ENCODE measurements at places on chromosomes 3 and 15.

DNA sequence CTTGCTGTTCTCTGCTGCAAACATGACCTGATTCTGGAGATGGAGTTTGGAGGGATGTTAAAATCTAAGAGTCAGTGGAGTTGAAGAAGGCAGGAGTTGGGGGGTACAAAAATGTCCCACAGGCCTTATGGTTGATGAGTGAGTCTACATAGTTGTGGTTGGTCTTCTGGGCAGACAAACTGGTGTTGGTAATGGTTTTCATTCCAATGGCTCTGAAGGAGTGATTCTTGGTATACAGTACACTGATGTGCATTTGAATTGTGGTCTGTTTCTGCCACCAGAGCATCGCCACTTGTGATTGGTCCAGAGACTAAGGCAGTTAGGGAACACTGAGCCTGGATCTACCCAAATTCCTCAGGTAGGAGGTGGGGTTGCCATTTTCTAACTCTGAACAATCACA lies 514.1 kb upstream of the CFAP20DC start:
- DNase-seq: no peak

- DNase-seq: no peak
Measured at GRCh38 chr15:68310804-68311463, 33.4 kb downstream of the FEM1B start.

DNA sequence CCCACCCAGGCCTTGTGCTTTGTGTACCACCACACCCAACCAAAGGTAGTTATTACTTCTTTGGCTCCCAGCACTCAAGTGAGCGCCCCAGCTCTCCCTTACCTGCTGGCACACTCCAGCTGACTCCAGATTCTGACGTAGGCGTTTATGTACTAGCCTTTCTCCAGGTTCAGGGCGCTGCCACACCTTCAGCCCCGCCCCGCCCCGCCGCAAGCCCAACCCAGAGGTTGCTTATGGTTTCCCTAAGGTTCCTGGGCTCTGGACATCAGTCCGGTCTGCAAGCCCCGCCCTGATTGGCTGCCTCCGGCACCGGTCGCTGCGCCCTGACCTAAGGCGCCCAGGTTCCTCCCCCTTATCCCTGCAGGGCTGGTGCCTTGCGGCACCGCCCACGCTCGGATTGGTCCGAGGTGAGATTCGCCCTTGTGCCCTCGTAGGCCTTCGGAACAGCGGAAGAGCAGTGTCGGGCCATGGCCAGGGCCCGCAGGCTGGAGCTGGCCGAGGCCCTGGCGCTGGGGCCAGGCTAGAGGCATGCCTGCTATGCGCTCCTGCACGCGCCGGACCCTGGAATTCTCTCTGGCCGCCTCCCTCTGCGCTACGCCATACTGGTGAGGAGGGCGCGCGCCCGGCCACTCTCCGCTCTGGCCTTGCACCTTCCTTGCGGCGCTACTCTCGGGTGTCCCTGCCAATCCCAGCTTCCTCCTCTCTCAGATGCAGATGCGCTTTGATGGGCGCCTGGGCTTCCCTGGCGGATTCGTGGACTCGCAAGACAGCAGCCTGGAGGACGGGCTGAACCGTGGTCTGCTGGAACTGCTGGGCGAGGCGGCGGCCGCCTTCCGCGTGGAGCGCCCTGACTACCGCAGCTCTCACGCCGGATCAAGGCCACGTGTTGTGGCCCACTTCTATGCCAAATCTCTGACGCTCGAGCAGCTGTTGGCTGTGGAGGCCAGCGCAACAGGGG lies 19.8 kb upstream of the NUDT16 start:
- no peak for DNase-seq

DNA sequence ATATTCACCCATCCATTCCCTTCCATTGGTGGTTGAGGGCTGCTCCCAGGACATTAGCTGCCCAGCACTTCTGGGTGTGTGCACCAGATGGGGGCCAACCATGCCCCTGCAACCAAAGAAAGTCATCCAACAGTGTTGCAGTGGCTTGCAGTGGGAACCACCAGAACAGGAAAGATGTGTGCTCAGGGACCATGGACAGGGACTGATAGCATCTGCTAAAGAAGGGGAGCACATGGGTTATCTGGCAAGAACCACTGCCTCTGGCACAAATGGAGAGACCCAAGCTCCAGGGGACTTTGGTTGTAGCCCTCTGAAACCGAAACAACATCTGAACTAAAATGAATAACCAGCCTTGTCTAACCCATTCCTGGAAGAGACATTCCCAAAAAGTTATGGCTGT lies 8.1 kb downstream of the DCLK3 start:
- no peak for DNase-seq

DNA sequence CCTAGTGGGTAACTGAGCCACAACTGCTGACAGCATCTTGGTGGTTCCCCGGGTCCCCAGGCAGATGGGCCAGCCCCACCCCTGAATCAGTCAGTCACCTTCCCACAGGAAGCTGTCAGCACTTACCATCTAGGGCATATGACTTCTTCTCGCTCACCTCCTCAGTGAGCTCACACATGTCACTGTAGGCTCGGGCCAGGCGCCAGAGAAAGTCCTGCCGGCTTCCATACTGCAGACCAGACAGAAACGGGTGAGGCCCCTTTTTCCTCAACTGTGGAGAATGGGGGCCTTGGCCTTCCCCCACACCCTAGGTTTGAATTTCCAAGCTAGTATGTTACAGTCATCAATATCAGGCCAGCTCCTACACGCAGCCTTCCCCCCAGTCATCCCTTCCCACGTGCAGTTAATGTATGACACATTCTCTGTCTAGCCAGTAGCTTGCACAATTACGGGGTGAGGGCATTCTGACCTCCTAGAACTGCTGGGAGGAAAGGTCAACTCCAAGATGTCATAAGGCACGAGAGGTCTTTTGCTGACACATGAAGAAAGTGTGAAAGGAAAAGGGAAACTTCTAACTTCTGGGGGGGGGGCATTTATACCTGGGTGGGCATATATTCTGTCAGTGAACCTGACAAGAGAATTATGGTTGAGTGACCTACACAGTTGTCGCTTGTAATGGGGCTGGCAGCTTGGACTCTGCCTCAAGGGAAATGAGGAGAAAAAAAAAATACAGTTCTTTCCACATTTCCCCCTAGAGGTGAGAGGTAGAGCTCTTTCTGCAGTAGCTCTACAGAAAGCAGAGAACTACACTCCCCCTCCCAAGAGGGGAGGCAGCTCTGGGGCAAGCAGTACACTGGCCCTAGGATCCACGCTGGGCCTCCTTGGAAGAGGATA lies 10.9 kb downstream of the RMDN3 start:
- no peak for DNase-seq

- no peak for DNase-seq
Measured at GRCh38 chr3:39343076-39343717, 13.7 kb downstream of the CCR8 start.

- no peak for DNase-seq
Measured at GRCh38 chr3:7874116-7874515, 627.5 kb upstream of the LMCD1 start.

DNA sequence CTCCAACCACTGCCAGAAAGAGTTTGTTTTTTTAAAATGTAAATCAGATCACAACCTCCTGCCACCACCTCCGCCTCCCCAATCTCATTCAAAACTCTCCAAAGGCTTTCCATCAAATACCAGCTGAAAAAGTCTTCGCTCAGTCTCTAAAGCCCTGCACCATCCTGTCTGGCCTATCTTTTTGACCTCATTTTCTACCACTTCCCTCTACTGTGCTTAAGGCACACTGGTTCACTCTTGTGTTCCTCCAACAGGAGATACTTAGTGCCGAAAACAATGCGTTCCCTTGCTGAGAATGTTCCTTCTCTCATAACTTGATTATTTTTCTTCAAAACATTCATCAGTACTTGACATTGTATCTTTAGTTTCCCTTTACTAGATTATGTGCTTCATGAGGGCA lies 3.5 kb downstream of the BTBD1 start:
- no peak for DNase-seq

DNA sequence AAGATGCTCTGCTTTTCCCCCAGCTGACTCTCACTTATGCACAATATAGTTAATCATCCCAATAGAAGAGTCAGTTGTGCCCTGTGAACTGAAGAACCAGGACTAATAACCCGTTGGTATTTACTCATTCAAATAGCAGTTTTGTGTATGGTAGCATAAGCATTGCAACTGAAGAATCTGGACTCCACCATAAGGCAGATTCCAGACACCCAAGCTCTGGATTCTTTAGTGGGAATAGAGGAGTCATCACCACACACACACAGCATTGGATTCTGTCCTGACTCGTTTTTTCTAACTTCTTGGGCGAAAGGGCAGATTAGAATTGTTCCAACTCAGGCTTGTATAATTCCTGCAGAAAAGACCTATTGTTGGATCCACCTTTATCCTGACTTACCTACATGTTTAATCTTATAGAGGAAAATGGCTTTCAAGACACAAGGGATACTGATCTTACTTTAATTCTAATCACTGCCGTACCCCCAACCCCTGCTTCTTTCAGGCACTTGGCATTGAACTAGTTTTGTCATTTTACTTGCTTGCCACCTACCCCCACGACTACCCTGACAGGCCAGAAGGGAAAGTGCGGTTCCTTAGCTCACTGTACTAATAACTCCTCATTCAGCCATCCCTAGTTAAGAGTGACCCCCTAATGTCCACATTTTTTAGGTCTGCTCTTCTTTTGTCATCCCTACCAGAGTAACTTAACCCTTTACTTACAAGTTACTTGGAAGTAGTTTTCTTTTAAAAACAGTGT lies 42.3 kb downstream of the NKIRAS1 start:
- DNase-seq: no peak

DNA sequence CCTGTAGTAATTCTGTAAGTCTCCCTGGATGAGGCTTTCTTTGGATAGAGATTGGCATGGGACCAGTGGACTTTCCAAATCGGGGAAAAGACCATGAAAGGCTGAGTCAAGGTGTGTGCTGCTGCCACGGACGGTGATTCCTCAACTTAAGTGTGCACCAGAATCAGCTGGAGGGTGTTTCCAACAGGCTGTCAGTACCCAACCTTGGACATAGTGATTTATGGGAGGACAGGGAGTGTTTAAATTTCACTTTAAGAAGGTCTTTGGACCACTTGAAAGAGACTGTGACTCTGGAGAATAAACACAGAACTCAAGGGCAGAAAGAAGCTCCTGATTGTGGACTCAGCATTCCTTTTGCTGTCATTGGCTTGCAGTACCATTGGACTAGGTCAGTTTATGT lies 20.4 kb upstream of the CHST2 start:
- no peak for DNase-seq

DNA sequence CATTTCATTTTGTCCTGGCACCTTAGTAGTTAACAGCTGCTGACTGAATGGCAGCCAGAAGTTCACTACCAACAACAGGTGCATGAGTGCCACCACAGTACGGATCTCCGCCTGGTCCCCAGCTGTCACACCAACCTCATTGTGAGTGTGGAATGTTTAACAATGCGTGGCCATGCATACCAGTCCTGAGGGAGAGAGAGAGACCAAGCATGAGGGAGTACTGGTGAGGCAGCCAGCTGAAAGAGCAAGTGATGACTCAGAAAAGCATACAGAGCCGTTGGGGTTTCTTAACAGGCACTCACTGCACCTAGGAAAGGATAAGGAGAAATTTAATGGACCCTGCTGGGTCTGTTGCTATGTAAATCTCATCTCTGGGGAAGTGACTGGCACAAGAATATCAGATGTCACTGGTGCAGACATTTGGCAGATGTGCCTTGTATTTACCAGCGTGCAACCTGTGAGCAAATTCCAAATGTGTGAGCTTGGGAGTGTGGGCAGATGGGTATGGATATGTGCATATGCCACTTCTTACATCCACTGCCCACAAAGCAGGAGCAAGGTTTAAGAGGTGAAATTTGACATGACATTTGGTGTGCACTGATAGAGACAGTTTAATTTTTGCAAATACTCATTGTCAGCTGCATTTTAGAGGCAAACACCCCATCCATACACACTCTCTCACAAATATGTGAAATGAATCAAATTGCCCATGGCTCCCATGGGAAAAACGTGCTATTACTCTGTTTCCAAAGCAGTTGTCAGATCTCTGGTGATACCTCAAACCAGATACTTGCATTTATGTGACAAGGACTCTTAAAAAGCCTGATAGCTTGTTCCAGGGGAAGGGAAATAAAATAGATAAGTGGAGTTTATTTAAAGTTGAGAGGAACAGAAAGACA lies 245.2 kb upstream of the ARPP21 start:
- no peak for DNase-seq

- DNase-seq: no peak
Measured at GRCh38 chr3:71879089-71879488, 94.1 kb upstream of the PROK2 start.

- DNase-seq: no peak
Measured at GRCh38 chr3:42663581-42664437, 10.3 kb downstream of the ZBTB47 start.

- no peak for DNase-seq
Measured at GRCh38 chr15:59339252-59339672, 33.4 kb downstream of the MYO1E start.

GRCh38 chr3:128745742-128746141 lies 19.8 kb downstream of the RAB7A start:
- DNase-seq: no peak

GRCh38 chr15:27638958-27639357 lies 460.2 kb downstream of the OCA2 start:
- DNase-seq: no peak

GRCh38 chr3:128398586-128398985 lies 68.1 kb downstream of the DNAJB8 start:
- no peak for DNase-seq

DNA sequence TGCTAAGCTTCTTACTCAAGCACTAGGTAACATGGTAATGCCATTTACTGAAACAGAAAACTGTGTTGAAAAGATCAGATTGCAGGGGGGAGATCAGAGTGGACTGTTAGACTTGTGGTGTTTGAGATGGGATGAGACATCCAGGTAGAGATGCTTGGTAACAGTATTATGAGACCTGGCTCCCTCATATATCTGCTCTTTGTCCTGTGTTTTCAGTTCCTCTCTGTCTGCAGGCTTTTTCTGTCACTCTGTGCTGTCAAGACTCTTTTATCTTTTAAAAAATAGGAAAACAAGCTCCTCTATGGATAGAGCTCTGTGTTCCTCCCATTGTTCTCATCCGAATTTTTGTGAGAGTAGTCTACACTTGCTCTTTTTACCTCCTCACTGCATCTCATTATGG lies 48.1 kb downstream of the CALML4 start:
- DNase-seq: no peak

DNA sequence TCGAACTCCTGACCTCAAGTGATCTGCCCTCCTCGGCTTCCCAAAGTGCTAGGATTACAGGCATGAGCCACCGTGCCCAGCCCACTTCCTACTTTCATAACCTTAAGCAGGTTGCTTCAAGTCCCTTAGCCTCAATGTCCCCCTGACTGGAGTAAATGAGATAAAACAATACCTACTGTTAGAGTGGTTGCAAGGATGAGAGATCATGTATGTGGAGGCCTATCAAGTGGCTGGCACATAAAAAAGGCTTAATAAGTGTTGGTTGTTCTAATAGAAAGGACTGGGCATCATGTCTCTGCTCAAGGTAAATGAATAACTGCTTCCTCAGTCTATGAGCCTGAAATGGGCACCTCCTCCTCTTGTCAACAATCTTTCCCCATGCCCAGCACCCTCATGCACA lies 25.9 kb upstream of the UBE2E1 start:
- no peak for DNase-seq
